ENCODE measurements at places on chromosomes 5 and 9.

GRCh38 chr5:133564921-133565565 is 47.3 kb downstream of the FSTL4 start:
- H3K27ac ChIP-seq = no peak overlapping the region
- H3K36me3 ChIP-seq = no peaks in the 10 kb centered on the region
- H3K4me1 ChIP-seq = peaks cover 3% of the 10 kb centered on the region
- DNase-seq = no peak

DNA sequence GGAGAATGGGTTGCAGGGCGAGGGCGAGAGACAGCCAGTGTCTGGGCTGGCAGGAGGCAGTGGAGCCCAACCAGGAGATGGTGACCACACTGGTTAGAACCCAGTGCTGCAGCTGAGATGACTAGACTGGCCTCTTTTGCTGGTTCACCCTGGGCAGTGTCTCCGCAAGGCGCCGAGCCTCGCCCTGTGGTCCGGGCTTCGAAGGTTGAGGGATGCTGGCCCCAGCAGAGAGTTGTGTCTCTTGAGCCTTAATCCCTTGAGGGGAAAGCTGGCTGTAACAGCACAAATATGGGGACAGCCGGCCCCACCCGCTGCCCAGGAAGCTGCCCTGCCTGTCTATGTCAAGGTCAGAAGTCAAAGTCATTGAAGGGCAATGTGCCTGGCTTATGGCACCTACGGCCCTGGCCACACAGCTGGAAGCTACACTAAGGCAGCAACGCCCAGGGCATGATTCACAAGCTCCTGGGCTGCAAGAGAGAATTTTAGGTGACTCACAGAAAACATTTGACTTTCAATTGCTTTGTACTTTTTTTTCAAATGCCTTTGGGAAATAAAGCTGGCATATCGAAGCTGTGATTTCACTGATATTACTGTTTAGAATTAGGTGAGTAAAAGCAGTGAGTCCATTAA is 33.3 kb downstream of the NKX2-5 start:
- H3K27me3 ChIP-seq = no peaks in the 10 kb centered on the region
- DNase-seq = peak; percentile 17
- no peak overlapping the region for H3K4me3 ChIP-seq
- no peaks in the 10 kb centered on the region for H3K36me3 ChIP-seq
- 0 out of 2 replicates have a peak, but pooled peaks cover 5% of the 10 kb centered on the region for H3K4me1 ChIP-seq
- no peak overlapping the region for H3K27ac ChIP-seq

- no peak overlapping the region for H3K27ac ChIP-seq
- H3K27me3 ChIP-seq = no peaks in the 10 kb centered on the region
- H3K4me1 ChIP-seq = no peaks in the 10 kb centered on the region
- no peaks in the 10 kb centered on the region for H3K36me3 ChIP-seq
- H3K4me3 ChIP-seq = no peak overlapping the region
These were observed 78.4 kb downstream of the GLDC start for GRCh38 chr9:6567140-6567591.

DNA sequence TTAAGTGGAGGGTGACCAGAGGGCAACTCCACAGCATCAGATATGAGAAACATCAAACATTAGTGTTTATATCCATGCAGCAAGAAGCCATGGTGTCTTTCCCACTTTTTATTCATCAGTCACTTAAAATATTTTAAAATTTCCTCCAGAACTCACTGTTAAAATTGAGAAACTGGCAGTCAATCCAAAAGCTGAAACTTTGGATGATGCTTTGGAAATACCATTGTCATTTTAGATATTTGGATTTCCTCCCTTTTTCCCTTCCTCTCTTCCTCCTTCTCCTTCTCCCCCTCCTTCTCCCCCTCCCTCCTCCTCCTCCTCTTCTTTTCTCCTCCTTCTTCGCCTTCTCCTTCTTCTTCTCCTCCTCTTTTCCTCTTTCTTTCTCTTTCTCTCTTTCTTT is 33.1 kb upstream of the NTRK2 start:
- no peaks in the 10 kb centered on the region for H3K4me1 ChIP-seq
- no peak overlapping the region for H3K27ac ChIP-seq
- no peaks in the 10 kb centered on the region for H3K36me3 ChIP-seq

DNA sequence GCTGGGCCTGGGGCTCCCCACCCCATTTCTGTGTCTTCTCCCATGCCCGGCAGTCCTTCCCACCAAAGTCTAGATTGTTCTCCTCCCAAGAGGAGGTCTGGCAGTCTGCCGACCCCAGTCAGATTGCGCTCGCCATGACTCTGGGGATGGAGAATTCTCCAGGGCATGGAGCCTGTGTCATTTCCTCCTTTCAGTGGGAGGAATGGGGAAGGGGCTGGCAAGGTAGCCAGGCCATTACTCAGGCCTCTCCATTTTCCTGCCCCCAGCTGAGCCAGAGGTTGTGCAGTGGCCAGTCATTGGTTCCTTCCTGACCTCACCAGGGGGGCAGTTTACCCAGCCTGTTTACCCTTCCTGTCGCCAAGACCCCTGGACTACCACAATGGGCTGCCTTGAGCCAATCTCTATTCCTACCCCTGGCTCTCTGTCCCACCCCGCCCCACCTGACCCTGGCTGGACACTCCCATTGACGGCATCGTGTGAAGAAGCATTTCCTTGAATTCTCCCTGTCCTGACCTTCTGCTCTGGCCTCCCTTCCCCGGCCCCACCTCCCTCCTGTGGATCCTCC is 628 bp downstream of the SYNPO start:
- H3K27ac ChIP-seq = no peak overlapping the region
- no peaks in the 10 kb centered on the region for H3K36me3 ChIP-seq
- DNase-seq = no peak
- H3K4me3 ChIP-seq = no peak overlapping the region
- no peaks in the 10 kb centered on the region for H3K27me3 ChIP-seq
- H3K4me1 ChIP-seq = peaks cover 16% of the 10 kb centered on the region

DNA sequence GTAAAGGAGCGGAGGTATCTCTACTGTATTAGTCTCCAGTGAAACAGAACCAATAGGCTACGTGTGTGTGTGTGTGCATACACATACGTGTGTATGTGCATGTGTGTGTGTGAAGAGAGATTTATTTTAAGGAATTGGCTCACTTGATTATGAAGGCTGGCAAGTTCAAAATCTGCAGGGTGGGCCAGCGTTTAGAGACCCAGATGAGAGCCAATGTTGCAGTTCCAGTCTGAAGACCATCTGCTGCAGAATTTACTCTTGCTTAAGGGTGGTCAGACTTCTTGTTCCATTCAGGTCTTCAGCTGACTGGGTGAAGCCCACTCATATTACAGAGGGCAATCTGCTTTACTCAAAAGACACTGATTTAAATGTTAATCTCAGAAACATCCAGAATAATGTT is 119.2 kb downstream of the FGF18 start:
- no peak for DNase-seq
- no peak overlapping the region for H3K27ac ChIP-seq
- H3K4me1 ChIP-seq = peaks cover 11% of the 10 kb centered on the region
- H3K27me3 ChIP-seq = no peaks in the 10 kb centered on the region
